HTR-8/SVneo (cell line): ENCODE measurements at places on chromosomes 4 and X.
A peak's percentile ranks its signal among the peaks of the same experiment; 100 is the strongest.

DNA sequence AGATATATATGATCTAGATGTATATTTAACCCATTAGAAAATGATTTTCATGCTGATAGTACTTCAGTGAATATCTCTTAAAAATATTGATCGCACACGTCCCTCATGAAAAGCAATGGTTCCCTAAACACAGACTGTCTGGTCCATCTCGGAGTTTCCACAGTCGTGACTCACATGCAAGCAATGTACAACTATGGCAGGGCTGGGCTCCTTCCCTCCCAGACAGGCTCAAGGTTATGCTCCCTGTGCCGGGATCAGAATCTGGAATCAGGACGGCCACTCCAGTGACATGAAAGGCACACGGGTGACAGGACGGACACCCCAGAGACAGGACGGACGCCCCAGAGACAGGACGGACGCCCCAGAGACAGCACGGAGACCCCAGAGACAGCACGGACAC, 40.2 kb upstream of the PPP2R3B start:
- peak; percentile 60 for DNase-seq

DNA sequence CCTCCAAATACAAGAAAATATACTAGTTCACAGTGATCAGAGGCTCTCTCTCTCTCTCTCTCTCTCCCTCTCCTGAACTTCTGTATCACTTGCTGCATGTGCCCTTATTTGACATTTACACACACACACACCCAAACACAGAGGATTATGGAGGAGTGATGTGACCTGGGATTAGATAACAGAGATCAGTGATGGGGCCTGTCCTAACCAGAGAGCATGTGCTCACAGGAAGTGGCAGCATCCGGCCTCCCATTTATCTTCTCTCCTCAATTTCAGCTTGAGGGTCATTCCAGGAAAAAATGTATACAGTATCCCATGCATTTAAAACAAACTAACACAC, 143.0 kb downstream of the TSPAN5 start:
- no peak for DNase-seq

- DNase-seq, result no peak
Measured at GRCh38 chr4:58413849-58414248, 1303.7 kb upstream of the IGFBP7 start.

DNA sequence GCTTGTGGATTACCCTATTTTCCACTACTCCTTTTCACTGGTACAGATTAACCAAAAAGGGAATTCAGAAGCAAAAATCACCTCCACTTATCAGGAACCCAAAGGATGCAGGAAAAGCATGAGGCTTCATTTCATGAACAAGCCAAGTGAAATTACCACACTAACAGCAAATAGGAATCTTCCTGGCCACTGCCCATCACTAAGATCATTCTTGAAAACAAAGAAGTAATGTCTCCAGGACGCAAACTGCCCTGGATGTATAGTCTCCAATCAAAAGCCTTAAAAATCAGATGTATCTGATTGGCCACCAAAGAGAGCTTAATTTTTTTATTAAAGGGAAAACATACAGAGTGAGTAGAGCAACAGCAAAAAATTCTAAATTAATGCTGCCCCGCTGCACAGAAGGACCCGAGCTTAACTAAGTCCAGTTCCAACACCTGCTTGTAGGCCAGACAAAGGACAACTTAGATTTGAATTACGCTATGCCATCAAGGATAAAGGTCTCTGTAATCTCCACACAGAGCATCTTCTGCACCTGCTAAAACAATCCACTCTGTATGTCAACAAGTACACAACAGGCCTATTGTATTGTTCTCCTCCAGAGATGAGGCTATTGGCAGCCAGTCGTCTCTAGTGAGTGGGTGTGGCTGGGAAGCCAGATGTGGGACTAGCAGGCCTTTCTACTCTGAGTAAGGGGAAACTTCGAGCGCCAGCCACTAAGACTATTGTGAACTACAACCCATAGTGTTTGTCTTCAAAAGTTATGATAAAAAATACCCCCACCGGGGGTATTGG, 12.4 kb downstream of the ZDHHC9 start:
- no peak for DNase-seq

GRCh38 chr4:25485104-25485503, 108.0 kb downstream of the ANAPC4 start:
- no peak for DNase-seq

DNA sequence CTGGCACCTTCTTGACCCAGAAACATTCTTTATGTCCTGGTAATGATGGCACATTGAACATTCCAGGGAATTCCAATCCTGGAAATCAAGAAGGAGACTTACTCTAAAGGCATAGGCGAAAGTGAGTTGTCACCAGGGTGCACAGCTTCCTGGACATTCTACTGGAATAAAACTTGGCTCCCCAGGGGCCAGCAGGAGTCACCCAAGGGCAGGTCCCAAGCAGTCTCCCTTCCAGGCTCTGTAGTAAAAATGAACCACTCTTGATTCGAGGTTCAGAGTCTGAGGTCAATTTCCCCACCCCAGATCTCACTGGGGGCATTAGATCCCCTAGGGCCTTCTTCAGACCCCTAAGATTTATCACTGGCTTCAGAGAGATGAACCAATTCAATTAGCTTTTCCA, 338.7 kb upstream of the GATB start:
- peak; percentile 23 for DNase-seq

DNA sequence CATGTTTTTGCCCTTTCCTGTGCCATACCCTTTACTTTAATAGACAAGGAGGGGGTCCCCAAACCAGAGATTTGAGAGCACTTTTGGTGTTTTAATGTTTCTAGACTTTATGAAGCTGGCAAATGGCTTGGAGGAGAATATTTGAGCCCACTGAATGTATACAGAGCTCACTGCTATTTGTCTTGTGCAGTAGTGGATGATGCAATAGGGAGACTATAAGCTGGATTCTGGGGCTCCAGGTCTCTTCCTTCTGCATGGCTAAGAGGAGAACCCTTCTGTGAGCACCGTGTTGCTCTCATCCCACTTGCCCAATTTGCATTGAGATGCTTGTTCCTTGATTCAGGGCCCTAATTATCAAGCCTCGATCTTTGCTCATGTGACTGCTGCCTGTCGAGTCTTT, 8.9 kb upstream of the PUDP start:
- DNase-seq, result no peak

DNA sequence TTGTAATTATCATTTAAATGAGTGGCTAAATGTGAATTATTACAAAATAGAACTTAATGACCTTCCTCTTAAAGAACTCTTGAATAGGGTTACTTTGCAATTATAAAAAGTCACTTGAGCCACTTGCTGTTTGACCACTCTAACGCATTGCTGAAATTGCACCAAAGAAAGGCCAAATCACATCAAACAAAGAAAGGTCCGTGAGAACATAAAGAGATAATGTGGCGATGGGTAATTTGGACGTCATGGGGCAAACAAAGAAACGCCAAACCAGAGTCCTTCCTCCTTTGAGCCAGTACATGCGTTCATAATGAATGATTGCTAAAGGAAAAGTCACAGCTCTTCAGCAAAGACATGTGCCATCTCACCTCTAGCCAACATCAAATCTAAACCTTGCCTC, 229.8 kb upstream of the STS start:
- no peak for DNase-seq

- no peak for DNase-seq
Measured at GRCh38 chrX:136779346-136779781, 1.4 kb downstream of the ARHGEF6 start.

DNA sequence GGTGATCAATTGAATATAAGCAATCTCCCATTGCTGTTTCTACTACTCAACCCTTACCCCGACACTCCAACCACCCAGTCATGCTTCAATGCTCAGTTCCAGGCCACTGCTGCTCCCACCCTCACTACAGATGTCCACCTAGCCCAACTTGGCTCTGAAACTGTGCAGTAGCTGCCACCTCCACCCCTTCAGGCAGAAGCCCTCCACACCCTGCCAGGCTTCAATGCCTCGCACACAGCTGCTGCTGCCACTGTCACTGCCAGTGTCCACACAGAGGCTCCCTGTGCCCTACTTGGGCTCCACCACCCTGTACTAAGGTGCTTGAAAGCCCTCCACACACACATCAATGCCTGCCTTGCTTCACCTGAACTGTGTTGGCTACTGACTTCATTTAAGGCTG, 34.6 kb downstream of the LAMTOR3 start:
- no peak for DNase-seq

- DNase-seq, result no peak
Measured at GRCh38 chrX:34584781-34585180, 72.3 kb downstream of the TMEM47 start.

- DNase-seq, result no peak
Measured at GRCh38 chr4:79759793-79760192, 313.2 kb downstream of the ANTXR2 start.

- no peak for DNase-seq
Measured at GRCh38 chr4:155487210-155487609, 110.4 kb upstream of the MAP9 start.

DNA sequence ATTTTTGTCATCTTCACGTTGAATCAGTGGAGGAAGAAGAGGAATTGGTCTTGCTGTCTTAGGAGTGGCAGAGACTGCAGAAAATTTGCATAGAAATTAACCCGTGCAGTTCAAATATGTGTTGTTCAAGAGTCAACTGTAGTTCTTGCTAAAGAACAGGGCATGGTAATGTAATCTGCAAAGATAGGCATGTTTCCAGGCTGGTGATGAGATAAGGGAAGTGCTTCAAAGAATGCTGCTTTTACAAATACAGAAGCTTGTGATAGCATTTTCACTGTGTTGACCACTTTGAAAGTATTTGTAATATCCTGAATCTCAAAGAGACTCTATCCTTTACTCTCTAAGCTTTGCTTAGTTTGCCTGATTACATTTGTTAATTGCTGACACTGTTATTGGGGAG, 60.1 kb downstream of the PRRG1 start:
- no peak for DNase-seq

DNA sequence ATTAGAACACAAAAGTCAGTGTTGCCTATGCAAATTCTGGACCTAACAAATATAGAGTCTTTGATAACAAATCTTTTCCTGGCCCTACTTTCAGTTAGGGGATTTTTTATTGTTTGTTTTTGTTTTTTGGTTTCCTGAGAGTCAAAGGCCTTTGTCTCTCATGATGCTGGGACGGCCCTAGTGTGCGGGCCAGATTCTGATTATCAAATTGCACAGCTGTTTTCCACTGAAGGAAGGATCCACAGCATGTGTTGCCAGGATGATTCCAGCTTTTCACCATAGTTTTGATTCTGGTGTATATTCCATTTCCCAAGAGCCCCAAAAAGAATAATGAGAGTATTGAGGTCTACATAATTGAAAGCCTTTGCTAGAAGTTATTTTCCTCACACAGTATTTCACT, 248.2 kb downstream of the CAMK2D start:
- no peak for DNase-seq

DNA sequence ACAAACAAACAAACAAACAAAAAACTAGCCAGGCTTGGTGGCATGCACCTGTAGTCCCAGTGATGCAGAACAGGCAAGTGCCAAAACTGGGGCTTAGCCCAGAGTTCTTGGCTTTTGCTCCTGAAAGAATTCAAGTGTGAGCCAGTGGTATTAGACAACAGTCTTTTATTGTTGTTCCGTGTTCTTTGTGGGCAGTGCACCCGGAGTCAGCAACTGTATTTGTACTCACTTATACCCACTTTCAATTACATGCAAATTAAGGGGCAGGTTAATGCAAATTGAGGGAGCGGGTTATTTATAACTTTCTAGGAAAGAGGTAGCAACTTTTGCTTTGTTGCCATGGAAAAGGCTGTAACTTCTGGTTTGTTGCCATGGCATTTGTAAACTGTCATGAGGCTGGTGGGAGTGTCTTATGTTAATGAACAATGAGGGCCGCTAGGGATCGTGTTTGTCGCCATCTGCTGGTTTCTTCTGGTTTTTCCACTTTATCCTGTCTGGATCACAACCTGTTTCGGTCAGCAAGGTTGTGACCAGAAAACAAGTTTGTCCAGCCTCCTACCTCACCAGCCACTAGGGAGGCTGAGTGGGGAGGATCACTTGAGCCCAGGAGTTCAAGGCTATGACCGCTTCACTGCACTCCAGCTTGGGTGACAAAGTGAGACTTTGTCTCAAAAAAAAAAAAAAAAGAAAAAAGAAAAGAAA, 88.8 kb upstream of the ESX1 start:
- no peak for DNase-seq

- DNase-seq, result no peak
Measured at GRCh38 chr4:118801895-118802575, 33.9 kb downstream of the SEC24D start.

DNA sequence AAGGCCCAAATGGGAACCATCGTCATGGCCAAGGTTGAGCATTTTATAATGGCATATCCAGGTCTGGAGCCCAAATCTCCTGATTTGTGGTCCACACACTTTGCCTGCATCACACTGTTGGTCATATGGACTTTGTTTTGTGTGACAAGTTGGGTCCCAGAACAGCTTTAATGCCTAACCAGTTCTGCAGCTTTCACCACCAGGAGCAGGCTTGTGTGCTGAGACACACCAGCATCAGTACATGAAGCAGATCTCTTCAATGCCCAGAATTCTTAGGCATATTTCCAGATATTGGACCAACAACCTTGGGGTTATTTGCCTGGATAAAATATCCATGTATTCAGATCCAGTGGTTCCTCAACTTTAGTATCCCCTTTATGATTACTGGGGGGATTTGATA, 371.3 kb downstream of the FBXW7 start:
- DNase-seq, result no peak

- DNase-seq, result no peak
Measured at GRCh38 chr4:8087921-8088495, 70.6 kb downstream of the ABLIM2 start.

- no peak for DNase-seq
Measured at GRCh38 chr4:168511780-168512489, 15.1 kb downstream of the PALLD start.

GRCh38 chr4:773214-773613, 52.7 kb downstream of the CPLX1 start:
- DNase-seq, result no peak

- DNase-seq, result no peak
Measured at GRCh38 chr4:28351826-28352225, 1491.2 kb downstream of the STIM2 start.

GRCh38 chrX:154096140-154097002, 1.1 kb downstream of the MECP2 start:
- no peak for DNase-seq

DNA sequence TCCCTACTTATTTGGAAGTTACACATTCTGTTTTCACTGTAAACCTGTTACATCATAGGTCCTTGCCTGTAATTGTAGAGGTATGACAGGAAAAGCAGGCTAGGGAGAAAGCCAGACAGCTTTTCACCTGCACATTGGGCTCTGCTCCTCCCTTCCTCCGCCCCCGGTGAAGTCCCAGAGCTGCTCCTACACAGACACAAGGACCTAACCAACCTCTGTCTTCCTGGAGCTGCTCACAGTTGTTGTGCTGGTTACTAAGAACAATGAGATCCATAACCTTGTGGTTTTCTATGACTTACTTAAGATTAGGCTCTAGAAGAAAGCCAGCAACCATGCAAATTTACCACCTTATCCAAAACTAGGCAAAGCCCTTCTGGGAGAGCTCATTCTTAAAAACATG, 40.0 kb downstream of the MOSPD2 start:
- no peak for DNase-seq

GRCh38 chr4:104022226-104022625, 302.4 kb upstream of the TACR3 start:
- DNase-seq, result no peak

- DNase-seq, result no peak
Measured at GRCh38 chr4:8238515-8239053, 31.0 kb upstream of the HTRA3 start.

- no peak for DNase-seq
Measured at GRCh38 chr4:167190379-167190778, 43.9 kb downstream of the SPOCK3 start.
